Activated T-helper 1 cell treated with Interleukin-2 at 50 U/mL for 16 hours (primary cell): ENCODE measurements at places on chromosomes 13 and 19.
A peak's percentile ranks its signal among the peaks of the same experiment; 100 is the strongest.

DNA sequence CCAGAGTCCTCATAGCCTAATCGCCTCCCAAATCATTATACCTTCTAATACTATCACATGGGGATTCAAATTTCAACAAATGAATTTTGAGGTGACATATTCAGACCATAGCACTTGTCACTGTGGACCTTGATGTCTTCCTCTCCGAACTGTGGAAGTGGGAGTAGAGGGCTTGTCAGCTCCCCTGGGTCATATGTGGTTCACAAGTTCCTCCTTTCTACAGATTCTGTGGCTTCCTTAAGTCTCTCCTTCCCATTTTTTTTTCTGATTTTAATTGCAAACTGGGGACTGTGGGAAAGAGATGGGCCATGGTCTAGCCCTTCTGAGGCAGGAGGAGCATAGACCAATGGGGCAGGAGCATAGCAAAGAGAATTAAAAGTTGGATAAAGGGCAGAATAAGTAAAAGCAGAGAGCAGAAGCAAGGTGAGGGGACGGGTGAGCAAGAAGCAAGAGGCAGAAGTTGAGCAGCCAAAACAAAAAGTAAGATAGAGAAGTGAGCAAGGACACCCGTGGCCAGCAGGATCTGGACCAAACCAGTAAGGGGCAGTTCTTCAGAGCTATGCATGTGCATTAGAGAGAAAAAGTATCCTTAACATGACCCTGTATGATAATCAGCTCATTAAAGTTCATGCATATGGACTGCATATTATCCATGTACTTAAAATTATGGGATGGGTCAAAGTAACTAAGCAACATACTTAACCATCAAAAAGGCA lies 2.6 kb upstream of the SIGLEC7 start:
- DNase-seq: no peak

DNA sequence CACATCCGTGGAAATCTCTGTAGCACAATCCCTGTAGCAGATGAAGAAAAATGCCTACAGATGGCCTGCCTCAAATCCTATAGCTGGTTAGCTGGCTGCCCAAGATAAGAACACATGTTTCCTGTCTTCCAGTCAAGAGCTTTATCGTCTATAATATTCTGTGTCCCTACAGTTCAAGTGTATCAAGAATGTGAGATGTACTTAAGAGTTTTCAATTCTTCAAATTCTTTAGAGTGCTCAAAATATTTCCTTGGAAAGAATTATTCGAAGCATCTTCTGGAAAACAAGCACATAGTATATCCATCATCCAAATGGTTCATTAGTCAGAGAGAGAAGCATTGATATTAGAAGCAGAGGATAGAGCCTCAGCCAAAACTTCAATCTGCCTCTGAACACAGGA lies 239.8 kb downstream of the COG6 start:
- no peak for DNase-seq

- DNase-seq: no peak
Observed at GRCh38 chr19:4140237-4140711, 13.2 kb upstream of the CREB3L3 start.

- no peak for DNase-seq
Observed at GRCh38 chr19:38134540-38135149, 89.4 kb downstream of the DPF1 start.

- no peak for DNase-seq
Observed at GRCh38 chr19:7294558-7295212, 471 bp upstream of the INSR start.

- no peak for DNase-seq
Observed at GRCh38 chr19:11984986-11985385, 20.1 kb downstream of the ZNF763 start.

DNA sequence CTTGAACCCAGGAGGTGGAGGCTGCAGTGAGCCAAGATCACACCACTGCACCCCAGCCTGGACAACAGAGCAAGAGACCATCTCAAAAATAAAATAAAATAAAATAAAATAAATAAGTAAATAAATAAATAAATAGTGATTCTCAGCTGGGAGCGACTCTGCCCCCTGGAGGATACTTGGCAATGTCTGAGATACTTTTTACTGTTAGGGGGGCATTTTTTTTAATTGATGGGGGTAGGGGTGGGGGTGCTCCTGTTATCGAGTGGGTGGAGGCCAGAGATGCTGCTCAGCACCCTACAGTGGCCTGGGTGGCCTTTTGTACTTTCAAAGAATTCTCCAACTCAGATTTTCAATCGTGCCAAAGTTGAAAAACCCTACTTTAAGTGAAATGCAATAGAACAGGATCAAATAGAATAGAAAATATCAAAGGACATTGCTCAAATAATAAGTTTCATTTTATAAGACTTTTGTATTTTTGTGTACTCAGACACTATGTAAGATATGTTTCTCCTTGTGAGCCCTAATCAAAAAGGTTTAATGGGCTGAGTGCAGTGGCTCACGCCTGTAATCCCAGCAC lies 7.1 kb upstream of the CLPP start:
- no peak for DNase-seq

GRCh38 chr13:40583738-40584137 lies 82.7 kb downstream of the FOXO1 start:
- DNase-seq: no peak

GRCh38 chr19:41535029-41535622 lies 40.8 kb upstream of the CEACAM21 start:
- no peak for DNase-seq

GRCh38 chr19:3061182-3062161 lies 823 bp downstream of the TLE5 start:
- peak; percentile 79 for DNase-seq

DNA sequence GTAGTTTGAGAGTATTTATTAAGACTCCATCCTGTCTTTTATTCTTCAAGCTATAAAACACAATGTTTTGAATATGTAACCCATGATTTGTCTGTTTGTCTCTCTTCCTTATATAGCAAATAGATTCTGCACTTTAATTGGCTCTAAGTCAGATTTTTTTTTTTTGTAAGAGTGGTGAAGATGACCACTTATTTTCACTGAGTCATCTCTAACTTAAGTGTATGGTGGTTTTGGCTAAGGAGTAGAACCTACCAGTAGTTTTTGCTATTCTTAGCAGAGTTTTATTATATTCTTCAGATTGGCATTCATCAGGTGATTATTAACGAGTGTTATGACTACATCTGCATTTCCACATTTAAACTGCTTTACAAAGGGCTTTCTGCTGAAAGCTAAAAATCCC lies 194.7 kb downstream of the LMO7 start:
- no peak for DNase-seq

DNA sequence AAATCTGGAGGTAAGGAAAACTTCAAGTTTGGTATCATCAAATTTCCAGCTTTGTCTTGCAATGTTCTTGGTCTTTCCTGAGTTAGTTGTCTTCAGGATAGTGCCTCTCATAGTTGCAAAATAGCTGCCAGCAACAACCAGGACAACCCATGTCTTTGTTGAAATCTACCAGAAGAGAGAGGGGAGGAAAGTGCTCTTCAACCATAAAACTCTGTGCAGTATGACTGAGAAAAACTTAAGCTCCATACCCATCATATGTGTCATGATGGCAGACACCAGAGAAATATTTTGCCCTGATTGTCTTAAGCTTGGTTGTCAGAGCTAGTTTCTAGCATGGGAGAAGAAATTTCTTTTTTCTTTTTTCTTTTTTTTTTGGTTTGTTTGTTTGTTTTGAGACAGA lies 103.3 kb downstream of the SPRY2 start:
- DNase-seq: no peak

DNA sequence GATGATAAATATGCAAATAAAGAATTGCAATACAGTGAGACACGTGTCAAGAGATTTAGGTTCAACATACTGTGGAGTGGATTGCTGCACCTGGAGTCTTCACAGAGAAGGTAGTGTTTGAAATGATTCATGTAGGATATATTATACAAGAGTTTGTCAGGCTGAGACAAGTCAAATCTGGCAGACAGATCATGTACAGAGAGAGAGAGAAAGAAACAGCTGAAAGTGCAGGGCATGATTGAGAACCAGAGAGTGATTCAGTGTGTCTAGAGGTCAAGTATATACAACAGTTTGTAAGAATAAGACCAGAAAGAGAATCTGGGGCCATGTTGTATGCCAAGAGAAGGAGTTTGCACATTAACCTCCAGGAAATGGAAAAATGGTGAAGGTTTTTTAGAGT lies 2.1 kb upstream of the VWA8 start:
- no peak for DNase-seq

DNA sequence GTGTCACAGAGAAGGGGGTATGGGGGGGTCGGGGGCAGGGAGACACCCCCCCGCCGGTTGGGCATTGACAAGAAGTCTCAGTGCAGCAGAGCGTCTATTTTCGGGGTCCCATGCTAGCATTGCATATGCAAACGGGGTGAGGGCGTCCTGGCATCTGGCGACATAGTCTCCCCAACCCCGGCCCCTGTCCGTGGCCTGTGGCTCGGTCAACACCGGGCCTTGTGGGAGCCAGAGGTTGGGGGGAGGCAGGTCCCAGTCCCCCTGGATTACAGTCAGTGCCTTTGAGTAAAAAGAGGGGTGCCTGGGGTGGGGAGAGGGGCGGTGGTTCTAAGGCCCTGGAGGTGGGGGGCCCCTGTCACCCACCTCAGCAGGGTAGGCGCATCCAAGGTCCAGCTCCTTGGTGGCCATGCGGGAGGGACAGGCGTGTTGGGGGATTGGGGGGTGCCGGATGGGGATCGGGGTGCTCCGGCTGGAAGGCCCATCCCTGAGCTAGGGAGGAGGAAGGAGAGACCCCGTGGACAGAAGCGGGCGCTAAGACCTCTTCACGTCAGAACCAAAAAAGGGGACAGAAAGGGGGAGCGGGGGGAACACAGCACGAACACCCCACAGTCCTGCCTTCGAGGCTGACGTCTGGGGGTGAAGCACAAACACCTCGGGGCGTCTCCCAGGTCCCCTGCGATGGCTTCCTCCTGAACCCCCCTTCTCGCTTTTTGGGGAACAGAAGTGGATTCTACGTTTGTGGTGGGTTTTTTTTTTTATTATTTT lies 20.9 kb downstream of the ZBTB7A start:
- no peak for DNase-seq
